Bone marrow (tissue), 2 donors: ENCODE measurements at places on chromosomes 13 and 19.

DNA sequence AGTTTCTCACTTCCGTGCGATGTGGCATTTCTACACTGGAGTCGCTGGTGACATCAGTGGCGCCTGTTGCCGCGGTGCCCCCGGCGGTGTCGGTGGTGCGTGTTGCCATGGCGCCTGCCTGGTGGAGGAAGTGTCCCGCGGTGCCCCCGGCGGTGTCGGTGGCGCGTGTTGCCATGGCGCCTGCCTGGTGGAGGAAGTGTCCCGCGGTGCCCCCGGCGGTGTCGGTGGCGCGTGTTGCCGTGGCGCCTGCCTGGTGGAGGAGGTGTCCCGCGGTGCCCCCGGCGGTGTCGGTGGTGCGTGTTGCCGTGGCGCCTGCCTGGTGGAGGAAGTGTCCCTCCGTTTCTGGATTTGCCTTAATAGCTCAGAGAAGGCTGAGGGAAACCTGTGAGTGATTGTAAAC lies 127.6 kb downstream of the KDM4B start:
- DNase-seq, result no peak

DNA sequence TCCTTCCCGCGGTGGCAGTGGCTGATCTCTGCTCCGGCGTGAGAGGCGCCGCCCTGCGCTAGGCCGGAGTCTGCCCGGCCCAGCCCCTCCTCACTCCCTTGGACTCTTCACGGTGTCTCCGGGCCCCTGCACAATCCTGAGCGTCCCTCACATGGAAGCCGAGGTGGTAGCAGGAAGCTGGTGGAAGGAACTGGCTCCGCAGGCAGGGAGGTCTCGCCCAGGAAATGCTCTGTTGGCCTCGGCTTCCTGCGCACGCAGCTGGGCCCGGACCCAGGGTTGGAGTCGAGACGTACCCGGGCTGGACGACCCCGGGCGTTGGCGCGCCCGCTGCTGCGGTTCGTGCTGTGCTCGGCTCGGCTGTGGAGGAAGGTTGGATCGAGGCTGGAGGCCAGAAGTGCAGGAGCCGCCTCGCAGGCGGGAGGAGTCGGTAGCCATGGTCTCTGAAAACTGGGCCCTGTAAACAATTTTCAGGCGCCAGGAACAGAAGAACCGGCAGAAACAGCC lies 46.3 kb downstream of the ZNF724 start:
- no peak for DNase-seq

DNA sequence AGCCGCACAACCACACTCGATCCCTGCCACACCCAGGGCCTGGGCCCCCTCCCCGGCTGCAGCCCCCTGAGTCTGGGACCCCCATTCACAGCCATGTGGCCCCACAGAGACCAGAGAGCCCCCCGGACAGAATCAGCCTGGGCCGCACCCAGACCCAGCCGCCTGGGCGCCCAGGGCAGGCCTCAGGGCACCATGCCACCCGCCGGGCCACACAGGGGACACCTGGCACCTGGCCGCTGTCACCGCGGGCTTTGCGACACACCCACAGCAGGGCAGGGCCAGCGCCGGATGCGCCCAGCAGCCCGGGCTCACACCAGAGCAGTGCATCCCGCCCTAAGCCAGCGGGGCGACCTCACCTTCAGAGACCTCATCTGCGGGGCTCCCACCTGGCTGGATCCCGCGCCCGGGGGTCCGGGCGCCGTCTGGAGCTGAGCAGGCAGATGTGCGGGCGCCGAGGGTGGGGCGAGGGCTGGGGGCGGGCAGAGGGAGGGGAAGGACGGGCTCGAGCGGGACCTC lies 443 bp downstream of the TBXA2R start:
- no peak for DNase-seq

GRCh38 chr13:91399189-91400062 lies 1.0 kb downstream of the GPC5 start:
- no peak for DNase-seq
